ENCODE measurements at places on chromosomes 6 and 20. TPM values are rescaled to one million over a fixed set of nuclear protein-coding genes. Genes with fewer than 3 reads are reported as not detected.

- DNase-seq: no peak
Measured at GRCh38 chr6:44458551-44458950, 71.0 kb downstream of the CDC5L start.

Gene GHRH
- not detected for total RNA-seq

GRCh38 chr6:125773387-125774341 lies 17.1 kb upstream of the NCOA7 start:
- no peak for DNase-seq

Gene MYH7B
- 0.54 TPM for total RNA-seq

DNA sequence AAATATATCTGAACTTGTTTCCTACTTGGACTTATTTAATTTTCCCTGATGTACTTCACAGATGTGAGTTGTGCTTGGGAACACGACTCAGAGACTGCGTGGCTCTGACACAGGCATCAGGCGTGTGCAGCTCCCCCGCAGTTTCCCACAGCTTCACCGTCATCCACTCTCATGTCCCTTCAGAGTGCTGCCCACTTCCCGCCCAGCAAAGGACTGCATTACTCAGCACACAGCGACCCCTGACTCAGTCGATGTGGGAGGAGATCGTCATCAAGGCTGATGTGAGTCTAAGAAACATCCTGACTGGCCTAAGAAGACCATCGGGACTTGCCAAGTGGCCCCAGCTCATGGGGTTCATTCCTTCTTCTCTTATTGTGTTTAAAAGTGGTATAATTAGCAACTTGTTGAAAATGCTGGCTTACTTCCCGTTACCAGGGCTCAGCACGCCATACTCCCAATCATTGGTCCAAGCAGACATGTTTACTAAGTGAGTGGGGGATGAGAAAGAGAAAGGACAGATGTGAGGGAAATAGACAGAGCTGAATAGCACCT lies 539.4 kb upstream of the JARID2 start:
- no peak for DNase-seq

DNA sequence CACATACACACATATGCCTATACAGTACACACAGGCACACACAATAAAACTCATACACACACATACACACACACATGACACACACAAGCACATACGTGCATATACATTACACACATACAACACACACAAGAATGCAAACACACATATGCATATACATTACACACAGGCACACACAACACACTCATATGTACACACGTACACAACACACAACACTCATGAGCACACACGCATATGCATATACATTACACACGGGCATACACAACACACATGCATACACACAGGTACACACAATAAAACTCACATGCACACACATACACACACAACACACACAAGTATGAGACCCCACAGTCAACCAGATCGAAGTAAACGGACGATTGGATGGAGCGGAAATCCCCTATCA lies 238.2 kb downstream of the ERMARD start:
- DNase-seq: no peak

- DNase-seq: no peak
Measured at GRCh38 chr20:62588458-62589149, 53.7 kb upstream of the SLCO4A1 start.

- no peak for DNase-seq
Measured at GRCh38 chr6:113829696-113830045, 27.5 kb upstream of the MARCKS start.

Gene NEU1
- 30.0 TPM for total RNA-seq

Gene SLC17A3
- not detected for total RNA-seq

DNA sequence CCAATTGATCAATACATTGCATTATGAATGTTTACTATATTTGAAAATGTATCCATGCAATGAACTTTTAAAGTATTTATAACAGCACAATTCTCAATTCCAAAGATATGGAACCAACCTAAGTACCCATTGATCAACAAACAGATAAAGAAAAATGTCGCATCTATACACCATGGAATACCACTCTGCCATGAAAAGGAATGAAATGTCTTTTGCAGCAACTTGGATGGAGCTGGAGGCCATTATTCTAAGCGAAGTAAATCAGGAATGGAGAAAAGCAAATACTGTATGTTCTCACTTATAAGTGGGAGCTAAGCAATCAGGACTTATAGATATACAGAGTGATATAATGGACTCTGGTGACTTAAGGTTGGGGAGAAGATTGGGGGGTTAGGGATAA lies 22.9 kb downstream of the SRPK1 start:
- no peak for DNase-seq

DNA sequence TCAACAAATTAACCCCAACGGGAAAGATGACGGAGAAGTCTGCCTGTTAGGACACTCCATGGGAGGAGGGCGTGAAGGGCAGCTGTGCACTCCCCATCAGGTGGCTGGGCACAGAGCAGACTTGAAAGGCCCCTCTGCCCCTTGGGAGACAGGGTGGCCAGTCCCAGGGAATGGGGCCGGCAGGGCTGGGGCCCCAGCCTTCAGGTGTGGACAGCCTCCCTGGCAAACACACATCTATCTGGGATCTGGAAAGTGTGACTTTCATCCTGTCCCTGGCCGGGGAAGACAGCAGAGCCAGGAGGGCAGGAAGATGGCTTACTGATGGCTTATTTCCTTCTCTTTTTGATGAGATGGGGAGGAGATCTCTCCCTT lies 4.5 kb upstream of the FRMD1 start:
- DNase-seq: no peak

DNA sequence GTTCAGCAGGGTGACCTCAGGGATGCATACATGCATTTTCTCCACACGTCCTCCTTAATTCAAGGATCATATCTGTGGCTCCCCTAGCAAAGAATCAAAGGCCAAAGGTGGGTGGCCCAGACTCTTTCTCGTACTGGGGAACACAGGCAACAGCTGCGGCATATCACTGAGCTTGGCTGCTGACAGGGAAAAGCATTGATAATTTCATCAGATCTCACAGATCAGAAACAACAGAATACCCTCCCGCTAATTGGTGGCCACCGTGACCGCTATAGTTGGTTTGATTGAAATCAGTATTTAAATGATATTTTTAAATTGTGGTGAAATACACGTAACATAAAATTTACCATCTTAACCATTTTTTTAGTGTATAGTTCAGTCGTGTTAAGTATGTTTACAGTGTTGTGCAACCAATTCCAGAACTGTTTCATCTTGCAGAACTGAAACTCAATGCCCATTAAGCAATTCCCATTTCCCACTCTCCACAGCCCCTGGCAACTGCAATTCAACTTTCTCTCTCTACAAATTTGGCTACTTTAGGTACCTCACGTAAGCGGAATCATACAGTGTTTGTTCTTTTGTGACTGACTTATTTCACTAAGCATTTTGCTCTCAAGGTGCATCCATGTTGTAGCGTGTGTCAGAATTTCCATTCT lies 74.7 kb upstream of the TMEM170B start:
- DNase-seq: no peak

DNA sequence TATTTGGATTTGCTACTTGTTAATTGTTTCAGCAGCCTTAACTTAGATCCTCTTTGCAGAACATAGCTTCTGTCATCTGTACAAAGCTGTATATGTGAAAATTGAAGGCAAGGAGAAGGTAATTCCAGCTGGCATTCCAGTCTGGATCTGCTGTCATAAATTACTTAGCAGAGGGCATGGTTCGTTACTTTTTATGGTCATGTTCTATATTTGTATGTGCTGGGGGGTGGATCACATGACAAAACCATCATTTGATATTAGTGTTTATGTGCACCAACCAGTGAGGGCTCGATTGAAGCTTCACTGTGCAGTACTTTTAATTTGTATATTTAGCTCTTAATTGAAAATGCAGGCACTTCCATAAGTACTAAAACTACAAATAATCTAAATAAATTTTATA lies 80.2 kb downstream of the CAP2 start:
- DNase-seq: no peak

Gene APOBEC2
- not detected for total RNA-seq

DNA sequence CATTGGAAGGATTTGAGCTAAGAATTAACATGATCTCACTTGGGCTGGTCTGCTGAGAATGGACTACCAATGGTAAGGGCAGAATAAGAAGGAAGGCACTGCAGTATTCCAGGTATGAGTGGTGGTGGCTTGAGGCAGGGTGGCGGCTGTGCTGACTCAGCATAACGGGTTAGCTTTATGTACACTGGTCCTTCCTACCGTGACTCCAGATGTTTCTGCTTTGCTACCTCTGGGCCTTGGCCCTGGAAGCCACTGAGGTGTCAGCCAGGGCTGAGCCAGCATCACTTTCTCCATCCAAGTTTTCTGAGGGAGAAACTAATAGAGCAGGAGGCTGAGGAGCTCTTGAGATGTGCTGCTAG lies 12.9 kb upstream of the BTN3A3 start:
- DNase-seq: no peak

GRCh38 chr6:135537741-135538301 lies 40.3 kb upstream of the AHI1 start:
- DNase-seq: peak; percentile 32

- DNase-seq: no peak
Measured at GRCh38 chr6:25411316-25411950, 132.3 kb downstream of the CARMIL1 start.

Measured in CD8-positive, alpha-beta T cell (primary cell).